ENCODE measurements at places on chromosomes 4 and X.

DNA sequence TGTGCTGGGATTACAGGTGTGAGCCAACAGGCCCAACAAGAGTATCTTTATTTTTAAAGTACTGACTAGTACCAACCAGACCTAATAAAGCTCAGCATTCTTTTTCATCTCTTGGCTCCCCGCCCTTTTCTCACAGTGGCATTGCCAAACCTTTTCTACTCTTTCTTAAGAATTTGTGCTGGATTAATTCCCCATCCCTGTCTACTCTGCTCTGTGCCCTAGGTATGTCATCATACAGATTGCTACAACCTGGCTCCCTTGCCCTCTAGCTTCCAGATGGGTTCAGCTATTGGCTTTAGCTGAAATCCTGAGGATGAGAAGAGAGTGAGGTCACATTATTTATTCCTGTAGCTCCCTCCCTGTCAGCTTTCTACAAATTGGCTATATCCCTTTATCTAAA, 34.9 kb upstream of the CCNI start:
- no peak for DNase-seq

DNA sequence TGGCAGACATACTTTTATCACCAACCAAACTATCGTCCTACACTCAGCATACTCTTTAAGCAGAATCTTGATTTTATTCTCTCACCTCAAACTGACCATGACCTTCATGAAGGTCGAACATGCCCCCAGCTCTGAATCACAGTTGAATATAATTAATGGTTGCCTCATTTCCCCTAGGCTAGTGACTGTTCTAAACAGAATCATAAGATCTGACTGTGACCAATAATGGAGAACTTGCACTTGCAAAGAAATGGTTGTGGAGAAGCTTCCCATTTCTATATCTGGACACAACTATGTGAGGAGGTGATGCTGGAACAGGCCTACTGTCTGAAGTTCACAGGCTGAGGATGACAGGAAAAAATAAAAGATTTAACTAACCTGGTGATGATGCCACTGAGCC, 85.1 kb downstream of the PDGFC start:
- DNase-seq, result no peak

DNA sequence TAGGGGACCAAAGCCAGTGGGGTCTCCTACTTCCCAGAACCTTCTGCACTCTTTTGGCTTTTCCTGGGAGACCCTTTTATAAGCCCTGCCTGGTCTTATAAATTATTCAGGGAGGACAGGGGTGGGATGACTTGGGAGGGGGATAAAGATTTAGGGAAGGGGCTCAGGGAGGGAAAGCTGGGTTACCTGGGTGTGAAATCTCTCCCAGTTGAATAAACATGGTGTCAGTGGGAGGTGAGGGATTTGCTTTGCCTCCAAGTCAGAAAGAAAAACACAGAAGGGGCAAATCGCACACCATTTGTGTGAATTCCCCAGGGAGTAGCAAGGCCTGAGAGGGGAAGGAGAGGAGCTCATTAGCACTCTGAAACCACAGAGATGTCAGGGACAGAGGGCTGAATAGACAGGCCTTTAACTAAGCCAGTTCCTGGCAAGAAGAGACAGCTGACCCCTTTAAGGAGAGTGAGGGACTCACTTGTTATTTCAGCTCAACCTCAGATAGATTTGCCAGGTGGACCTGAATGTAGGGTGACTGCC, at the start of gene RIPPLY1:
Gene RIPPLY1, minus strand, starts transcription at position 51 of the 534 bp plus-strand sequence. CDS start 54 bp downstream, outside the sequence.
- DNase-seq, result no peak

GRCh38 chr4:145697332-145697731, 17.4 kb downstream of the C4orf51 start:
- no peak for DNase-seq

DNA sequence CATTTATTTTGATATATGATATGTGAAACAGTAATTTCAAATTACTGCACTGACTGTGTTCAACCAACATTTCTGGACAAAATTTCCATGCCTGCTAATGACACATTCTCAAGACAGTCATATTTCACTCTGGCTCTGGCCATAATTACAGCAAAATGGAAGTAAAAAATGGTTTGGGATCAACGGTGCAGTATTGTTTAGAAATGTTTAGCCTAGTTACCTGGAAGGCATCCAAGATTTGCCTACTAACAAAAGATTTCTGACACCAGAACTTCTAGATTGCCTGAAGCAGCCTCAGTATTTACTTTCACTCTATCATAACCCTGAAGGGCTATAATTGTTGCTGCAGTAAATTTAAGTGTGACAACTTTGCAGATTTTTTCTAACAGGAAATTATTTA, 416.3 kb downstream of the PCDH10 start:
- no peak for DNase-seq

DNA sequence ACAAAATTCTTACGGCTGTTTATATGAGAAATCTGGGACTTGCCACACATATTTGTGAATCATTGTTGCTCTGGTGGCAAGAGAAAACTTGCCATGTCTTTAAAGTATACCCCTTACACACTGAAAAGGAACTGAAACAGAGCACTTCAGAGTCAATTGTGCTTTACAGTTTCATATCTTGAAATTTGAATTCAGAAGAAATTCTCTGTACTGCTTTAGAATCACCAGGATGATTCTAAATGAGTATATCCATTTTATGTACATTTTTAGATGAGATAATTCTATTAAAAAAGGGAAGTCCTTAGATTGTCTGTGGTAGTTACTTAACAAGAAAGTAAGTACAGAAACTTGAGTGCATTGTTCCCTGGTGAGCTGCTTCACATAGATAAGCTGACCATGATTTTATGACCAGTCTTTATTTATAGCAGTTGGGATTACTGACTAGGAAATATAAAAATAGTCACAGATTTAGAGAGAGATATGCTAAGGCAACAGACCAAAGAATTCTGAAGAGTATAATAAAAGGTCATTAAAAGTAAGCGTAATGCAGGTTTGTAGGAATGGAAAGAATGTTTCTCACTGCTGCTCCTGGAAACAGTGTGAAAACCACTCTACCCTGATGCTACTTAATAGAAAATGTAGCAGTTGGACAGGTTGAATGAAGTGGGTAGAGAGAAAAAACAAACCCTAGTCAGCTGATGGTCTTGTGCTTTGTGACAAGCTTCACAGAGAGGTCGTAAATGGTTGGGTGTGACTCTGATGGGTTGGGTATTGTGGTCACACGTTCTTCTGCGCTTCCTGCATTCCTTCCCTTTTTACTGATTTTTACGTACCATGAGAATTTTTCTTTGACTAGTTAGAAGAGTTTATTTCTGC, 41.0 kb downstream of the FNIP2 start:
- DNase-seq, result no peak

- DNase-seq, result no peak
These were observed 13.8 kb upstream of the ENOX2 start for GRCh38 chrX:130916636-130917422.

GRCh38 chr4:14607578-14607977, 394.7 kb upstream of the CPEB2 start:
- DNase-seq, result no peak

GRCh38 chr4:159941076-159941475, 838.2 kb downstream of the RAPGEF2 start:
- DNase-seq, result no peak

GRCh38 chr4:186740822-186741221, 17.2 kb upstream of the FAT1 start:
- no peak for DNase-seq

DNA sequence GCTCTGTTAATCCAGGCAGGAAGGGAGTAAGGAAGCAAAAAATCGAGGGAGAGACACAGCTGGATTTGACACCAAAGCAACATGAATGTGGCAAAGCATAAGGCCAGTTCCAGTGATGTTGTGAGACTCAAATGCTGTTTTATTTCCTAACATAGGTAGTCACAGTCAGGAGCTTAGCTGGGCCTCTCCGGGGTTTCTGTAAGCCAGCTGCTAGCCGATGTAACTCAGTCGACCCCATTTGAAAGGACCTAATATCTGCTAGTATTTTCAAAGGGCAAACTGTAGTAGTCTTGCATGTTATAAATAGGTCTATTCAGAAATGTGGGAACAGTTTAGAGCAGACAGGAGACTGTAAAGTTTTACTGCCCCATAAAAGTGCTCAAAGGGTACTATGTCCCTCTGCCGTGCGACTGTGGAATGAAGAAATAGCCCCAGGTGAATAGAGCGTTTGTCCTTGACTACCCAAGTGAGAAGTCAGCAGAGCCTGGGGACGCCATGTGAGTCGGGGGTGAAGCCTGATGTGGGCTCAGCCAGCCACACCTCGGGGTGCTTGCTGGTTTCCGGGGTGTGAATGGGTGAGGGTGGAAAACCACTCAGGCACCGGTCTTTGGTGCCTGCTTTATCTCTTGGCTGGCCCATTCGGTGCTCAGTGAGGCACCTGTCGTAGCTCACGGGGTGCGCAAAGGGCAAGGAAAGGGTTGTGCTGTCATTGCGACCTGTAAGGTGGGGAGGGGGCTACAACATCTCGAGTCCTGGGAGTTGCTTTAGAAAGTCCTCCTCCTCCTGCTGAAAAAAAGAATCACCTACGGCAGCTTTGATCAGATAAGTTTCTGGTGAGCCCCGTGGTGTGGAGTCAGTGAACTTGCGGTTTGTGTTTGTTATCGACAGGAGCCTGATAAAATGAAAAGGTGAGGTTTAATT, 745 bp downstream of the TRIM2 start:
- no peak for DNase-seq

DNA sequence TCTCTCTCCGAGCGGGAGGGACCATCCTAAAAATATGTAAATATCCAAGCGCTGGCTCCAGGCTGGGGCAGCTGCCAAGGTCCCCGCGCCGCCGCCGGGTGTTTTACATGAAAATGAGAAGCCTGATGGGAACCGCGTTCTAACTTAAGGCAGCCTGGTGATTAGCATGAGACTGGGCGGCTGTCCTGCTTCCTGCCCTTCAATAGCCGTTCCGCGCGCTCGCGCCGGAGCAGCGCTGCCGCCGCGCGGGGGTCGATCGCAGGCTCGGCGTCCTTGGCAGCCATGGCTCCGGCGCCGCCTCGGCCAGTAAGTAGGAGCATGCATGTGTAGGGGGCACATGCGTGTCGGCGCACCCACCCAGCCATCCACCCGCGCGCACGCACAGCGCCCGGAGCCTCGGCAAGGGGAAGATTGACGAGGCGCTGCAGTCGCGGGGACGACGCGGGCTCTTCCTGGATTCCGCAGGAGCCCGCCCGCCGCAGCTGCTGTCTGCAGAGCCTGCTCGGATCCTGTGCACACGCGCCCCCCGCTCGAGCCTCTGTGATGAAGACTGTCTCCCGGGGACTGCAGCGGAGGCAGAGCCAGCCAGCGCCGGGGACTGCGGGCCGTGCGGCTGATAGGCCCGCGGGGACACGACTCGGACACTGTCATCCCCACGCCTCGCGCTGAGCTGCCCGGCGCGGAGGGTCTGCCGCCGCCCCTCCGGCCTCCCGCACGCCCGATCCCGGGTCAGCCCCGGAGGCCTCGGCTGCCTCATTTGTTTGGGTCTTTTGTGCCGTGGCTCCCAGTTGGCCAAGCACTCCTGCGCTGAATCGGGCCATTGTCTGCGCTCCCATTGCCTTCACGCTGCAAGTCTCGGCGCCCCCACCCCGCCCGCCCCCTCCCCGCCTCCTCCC, 734 bp downstream of the STOX2 start:
- no peak for DNase-seq

GRCh38 chr4:161554372-161554990, 609.3 kb downstream of the FSTL5 start:
- DNase-seq, result no peak

GRCh38 chrX:45788315-45788714, 587.6 kb upstream of the DIPK2B start:
- no peak for DNase-seq

GRCh38 chr4:147128787-147129186, 183.1 kb upstream of the TTC29 start:
- DNase-seq, result no peak

- DNase-seq, result no peak
These were observed 120.0 kb downstream of the PDLIM5 start for GRCh38 chr4:94571715-94572114.

DNA sequence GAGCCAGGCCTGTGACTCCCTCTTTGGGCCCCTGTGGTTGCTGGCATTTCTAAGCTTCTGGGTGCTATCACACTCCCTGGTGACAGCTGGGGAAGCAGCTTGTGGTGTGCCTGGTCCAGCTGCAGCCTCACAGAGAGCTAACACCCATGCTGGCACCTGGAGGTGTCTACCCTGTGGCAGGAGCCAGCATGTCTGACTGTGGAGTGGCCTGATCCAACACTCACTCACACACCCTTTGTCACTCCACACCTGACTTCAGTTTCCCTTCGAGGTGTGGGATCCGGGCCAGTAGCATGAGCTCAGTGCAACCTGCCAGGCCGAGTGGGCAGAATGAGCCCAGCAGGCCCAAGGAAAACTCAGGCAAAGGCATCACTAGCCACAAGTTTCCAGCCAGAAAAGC, 67.5 kb downstream of the TECRL start:
- no peak for DNase-seq

GRCh38 chrX:23504540-23504884, 162.8 kb upstream of the PRDX4 start:
- DNase-seq, result no peak

DNA sequence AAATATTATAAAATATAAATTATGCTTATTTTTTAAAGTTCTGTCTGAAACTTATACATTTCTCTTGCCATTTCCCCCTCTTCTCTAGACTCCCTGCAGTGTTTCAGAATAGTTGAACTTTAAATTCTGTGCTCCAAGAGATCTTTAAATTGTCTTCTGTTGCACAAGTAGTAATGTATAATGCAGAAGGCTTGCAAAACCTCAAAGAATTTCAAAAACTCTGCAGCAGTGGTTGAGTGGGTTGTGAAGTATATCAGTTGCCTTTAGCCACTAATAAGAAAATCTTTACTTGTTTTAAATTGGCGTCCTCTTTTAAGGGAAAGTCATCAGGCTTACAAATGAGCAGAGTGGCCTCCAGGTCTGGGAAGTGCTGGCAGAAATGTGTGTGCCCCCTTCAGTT, 1153.3 kb upstream of the PABPC4L start:
- DNase-seq, result no peak

DNA sequence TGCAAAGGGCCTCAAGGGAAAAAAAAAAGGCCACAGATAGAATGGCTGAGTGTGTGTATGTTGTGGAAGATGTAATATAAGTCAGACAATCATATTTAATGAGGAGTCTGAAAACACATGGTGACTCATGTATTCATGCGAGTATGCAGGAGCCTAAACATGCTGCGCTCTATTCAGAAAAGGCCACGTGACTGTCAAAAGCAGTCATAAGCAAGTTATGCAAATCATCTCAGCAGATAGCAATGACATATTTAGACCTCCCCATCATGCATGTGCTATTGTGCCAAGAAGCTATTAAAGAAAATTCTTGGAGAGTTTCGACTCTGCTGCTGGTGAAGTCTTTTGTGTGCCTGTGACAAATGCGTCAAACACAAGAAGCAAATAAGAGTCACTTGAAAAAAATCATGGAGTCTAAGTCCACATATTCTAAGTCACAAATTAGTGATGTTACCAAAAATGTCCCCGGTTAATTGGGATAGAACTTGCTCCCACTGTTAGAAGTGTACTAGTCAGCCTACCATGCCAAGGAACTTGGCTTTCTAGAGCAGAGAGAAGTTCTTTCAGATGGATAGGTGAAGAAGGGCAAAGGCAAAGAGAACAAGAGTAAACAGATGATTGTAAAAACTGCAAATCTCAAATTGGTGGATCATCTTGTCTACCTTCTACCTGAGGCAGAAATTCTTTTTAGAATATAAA, 5.0 kb downstream of the LNX1 start:
- no peak for DNase-seq
